ENCODE measurements at places on chromosomes 16 and 17.
A peak's percentile ranks its signal among the peaks of the same experiment; 100 is the strongest.

DNA sequence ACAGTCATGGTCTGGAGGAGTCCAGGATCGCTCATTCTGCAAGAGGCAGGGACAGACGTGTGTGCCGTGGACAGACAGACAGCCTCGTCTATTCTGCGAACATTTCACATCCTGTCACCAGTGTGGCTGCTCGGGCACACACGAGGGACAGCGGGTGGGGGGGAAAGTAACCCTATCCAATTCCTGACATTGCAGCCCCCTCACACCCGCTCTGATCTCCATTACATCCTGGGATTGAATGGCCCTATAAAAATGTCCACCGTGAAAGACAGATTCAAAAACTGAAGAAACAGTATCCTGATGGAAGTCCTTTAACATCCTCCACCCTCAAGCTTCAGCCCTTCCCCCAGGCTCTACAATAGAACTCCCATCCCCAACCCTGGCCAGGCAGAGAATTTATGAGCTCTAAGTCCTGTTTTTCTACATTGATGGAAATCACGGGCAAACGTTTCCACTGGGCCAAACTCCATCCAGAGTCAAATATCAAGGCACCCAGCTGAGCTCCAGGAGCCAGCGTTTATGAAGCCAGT is 39.4 kb downstream of the HS3ST3A1 start:
- no peak for DNase-seq

- DNase-seq: no peak
Observed at GRCh38 chr17:14299280-14300141, 1.4 kb upstream of the HS3ST3B1 start.

GRCh38 chr17:60472449-60472848 is 50.2 kb downstream of the CHCT1 start:
- no peak for DNase-seq

GRCh38 chr17:63621229-63621683 is 961 bp upstream of the MAP3K3 start:
- DNase-seq: no peak

GRCh38 chr16:8720080-8720966 is 45.9 kb downstream of the ABAT start:
- no peak for DNase-seq

DNA sequence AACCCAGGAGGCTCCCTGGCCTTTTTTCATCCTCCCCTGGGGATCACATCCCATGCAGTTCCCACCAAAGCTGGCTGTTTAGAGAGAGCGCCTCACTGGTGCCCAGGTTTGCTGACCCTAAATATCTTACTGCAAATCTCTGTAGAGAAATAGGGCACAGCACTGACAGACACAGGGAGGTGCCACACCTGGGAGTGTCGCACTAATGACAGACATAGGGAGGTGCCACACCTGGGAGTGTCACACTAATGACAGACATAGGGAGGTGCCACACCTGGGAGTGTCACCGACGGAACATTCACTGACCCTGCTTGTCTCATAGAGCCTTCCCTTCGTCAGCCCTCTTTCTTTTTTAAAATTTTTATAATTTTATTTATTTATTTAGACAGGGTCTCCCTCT is 25.6 kb downstream of the UNK start:
- DNase-seq: no peak

DNA sequence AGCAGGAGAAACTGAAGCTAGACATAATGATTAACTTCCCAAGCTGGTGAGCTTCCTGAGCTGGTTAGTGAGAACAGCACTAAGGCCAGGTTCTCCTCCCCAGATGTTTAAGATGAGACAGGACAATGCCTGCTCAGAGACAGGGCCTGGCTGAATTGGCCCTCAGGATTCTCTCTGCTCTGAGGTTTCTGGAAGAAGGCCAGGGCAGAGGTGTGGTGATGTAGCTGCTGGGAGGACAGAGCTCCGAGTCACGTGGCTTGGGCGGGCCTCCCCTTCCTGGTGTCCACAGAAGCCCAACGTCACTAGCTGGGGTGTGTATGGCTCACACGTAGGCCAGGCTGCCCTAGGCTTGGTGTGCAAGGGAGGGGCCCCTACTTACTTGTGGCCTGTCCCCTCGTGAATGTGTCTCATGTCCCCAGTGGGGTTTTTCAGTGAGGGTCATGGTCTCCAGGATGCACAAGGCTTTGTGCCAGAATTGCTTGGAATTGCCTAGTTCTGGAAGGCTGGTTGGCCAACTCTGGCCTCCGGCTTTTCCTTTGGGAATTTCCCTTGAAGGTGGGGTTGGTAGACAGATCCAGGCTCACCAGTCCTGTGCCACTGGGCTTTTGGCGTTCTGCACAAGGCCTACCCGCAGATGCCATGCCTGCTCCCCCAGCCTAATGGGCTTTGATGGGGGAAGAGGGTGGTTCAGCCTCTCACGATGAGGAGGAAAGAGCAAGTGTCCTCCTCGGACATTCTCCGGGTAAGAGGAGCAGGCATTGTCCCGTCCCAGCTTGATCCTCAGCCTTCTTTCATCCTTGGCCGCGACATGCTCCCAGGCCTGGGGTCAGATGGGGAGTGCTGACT is 3.4 kb downstream of the NOD2 start:
- peak; percentile 84 for DNase-seq

- no peak for DNase-seq
Observed at GRCh38 chr16:21603928-21604327, 4.6 kb downstream of the METTL9 start.

DNA sequence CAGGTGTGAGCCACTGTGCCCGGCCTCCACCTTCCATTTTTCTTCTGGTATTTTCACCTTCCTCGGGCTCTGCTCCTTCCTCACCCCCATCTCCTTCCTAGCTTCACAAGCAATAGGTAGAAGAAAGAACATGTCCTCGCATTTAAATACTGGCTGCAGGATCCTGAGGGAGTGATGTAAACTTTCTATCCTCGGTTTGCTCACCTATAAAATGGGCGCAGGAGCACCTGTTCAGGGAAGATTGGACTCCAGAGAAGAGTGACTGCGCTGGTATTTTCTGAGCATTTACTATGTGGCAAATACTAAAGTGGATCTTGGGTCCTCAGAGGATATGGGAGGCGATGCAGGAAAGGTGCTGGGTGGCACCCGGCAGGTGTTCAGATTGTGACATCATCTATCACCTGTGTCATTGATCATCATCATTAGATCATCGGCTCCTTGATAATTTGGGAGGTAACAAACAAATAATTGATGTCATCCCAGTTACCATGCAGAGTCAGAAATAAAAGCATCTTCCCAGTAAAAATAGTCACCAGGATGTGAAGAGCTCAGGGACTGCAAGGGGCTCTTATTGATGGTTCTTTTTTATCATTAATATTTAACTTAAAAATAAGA is 72.8 kb downstream of the FOXL1 start:
- no peak for DNase-seq

GRCh38 chr16:85612801-85613603 is at the start of gene GSE1:
GSE1 (plus strand) TSS chr16:85613322; CDS start chr16:85613392, 70 bp downstream.
- peak; percentile 96 for DNase-seq

DNA sequence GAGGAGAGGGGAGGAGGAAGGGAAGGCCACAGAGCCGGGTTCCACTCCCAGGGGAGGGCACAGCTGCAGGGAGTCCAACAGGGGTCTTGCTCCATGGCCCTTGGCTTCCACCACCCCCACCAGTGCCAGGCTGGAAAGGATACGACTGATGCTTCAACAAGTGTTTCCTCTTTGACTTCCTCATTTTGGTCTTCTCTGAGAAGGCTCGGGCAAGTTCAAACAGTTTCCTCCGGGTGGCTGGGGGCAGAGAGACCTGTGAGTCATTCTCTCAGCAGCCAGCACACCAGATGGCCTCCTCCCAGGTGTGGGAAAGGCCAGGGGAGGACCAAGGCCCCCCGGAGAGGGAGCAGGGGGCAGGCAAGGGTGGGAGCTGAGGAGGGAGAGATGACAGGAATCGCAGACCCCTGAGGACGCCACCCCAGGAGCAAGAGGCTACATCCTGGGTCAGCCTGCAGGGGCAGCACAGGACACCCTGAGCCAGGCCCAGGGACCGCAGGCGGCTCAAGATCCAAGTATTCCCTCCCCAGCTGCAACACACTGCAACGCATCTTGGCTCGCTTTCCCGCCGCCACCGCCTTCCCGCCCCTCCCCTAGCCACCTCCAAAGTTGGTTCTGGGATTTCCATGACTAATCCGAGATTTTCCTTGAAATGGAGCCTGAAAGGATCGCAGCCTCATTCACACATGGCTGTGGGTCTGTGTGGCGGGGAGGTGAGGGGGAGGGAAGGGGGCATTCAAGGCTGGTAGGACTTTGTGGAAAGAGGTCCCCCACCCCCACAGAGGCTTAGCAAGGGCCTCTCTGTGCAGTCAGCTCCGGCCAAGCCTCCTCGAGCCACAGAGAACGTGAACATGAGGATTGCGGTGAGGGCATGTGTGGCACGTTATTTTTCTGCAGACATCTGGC is 18.4 kb upstream of the MRPS23 start:
- DNase-seq: peak; percentile 86

DNA sequence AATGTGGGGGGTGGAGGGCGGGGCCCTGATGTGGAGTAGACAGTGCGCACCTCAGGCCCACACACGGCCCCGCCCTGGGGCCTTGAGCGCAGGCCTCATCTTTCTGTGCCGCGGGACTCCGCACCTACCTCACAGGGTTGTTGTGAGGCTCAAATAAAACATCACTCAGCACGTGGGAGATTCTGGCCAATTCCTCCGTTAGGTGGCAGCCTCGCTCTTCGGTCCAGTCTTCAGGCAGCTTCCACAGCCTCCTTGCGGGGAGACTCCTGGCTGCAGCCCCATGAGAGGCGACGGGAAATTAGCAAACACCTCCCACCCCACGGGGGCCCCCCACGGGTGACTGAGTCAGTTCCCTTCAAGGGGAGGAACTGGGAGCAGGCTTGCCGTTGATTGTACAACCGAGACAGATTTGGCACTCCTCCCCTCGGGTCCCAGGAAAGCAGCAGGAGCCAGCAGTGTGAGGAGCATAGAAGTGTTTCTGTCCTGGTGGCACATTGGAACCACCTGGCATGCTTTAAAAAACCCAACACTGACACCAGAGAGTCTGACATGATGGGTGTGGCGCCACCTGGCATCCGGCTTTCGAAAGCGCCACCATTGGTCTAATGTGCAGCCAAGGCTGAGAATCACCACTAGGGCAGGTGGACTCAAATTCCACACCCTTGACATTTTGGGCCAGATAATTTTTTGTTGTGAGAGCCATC is 7.6 kb downstream of the MRM1 start:
- no peak for DNase-seq

GRCh38 chr17:44610871-44611270 is 45.4 kb upstream of the MEIOC start:
- no peak for DNase-seq

DNA sequence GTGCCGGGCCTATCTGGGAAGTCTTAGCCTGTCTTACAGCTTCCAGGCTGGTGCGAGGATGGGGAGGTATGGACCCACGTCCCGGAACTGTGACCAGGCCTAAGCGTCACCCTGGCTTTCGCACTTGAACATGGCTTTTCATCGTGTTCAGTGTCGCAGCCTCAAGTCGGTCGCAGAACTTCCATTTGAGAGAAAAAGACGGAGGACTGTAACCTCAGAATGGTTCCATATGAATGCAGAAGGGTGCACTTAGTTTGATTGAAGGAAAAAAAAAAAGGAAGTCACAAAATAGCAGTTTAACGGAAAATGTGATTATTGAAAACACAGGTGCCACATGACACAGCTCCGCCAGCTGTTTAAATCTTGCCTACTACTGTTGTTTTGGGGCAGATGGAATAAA is 30.2 kb upstream of the JPT2 start:
- no peak for DNase-seq

DNA sequence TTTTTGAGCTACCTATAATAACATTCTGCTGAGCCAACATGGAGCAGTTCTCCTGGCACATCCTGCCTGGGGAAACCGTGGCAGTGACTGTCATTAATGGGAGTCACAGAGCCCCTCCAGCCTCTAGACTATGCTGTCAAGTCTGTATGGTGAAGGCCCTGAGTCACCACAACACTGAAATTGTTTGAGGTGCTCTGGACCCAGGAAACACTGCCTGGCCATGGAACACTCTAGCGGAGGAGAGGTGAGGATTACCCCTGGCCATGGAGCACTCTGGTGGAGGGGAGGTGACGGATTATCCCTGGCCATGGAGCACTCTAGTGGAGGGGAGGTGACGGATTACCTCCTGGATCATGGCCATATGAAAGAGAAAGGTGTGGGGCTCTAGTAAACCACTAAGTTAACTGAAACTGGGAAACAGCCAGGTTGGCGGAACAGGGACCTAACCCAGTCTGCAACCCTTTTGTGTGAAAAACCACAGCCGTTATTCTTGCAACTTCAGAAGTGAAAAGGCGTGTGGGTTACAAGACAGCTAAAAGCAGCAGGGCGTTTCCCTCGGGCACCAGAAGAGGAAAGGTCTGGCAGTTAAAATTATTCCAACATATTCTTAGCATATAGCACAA is 156.7 kb downstream of the KCNJ12 start:
- no peak for DNase-seq

GRCh38 chr16:80670170-80670865 is 129.5 kb downstream of the DYNLRB2 start:
- no peak for DNase-seq

- DNase-seq: no peak
Observed at GRCh38 chr17:76983075-76983775, 115.0 kb downstream of the MGAT5B start.

DNA sequence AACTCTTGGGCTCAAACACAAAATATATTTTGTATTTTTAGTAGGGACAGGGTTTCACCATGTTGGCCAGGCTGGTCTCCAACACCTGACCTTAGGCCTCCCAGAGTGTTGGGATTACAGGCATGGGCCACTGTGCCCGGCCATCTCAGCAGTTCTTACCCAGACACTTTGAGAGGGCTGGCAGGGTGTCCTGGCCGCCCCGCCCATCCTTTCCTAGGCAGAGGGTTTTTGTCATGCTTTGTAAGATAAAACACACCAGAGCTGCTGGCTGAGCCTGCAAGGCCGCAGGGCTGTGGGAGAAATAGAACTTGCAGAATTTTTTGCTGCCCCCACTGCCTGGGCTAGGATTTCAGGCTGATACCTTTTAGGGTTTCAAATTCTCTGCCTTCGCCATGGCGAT is 8.7 kb downstream of the PPL start:
- DNase-seq: no peak

DNA sequence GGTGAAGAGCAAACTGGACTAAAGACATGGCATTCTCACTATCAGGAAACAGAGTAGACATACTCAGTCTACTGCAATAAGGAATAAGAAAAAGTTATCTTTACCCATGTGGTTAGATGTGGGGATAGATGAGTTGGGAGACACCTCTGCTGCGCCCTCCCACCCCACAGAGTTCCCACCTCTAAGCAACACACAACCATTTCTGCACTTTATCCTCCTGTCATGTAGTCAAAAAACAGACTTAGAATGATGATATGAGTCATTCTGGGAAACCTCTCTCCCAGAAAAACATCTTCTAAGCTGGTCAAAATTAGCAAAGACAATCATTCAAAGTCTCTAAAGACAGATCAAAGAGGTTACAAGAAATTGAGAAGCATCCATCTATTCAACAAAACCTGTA is 94.9 kb downstream of the CACNG1 start:
- DNase-seq: no peak
